ENCODE measurements at places on chromosomes 4 and X.

DNA sequence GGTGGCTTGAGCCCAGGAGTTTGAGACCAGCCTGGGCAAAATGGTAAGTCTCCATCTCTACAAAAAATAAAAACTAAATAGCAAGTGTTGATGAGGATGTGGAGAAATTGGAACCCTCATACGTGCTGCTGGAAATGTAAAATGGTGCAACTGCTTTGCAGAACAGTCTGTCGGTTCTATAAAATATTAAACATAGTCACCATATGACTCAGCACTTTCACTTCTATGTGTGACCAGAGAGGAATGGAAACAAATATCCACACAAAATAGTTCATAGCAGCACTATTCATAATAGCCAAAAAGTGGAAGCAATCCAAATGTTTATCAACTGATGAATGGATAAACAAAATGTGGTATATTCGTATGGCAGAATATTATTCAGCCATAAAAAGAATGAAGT, 60.8 kb upstream of the FMR1 start:
- DNase-seq: no peak

GRCh38 chr4:164318350-164318749, 435.6 kb upstream of the SMIM31 start:
- no peak for DNase-seq

DNA sequence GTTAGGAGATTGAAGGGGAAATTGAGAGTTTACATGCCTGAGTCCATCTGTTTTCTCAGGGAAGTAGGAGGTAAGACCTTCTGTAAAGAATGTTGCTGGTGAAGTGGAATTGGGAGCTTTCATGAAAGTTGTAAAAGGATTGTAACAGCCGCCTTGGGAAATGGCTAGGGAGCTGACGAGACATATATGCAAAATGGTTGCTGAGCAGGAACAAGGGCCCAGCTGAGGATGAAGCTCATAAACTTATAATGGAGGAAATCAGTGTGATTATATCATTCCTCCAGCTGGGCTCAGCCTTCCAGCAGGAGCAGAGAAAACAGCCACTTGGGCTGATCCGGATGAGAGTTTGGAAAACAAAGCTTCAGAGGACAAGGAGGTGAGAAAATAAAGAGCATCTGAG, 208.7 kb downstream of the MAPK10 start:
- no peak for DNase-seq

- no peak for DNase-seq
Observed at GRCh38 chr4:71785959-71786358, 2.1 kb upstream of the GC start.

DNA sequence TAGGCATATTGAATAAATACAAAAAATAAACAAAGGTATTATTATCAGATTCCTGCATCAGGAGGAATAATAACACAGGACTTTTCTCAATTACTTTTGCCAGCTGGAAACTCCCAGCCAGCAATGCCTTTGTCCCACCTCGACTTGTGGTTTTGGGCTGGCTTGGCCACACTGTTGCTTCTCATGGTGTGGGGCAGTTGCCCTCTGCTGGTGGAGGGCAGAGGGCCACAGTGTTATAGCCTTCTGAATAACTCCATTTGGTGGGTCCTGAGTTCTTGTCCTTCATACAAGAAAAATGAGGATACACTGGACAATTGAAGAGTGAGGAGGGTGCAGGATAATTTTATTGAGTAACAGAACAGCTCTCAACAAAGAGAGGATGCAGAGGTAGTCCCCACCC, 1206.0 kb upstream of the ADGRL3 start:
- DNase-seq: no peak

GRCh38 chr4:2406406-2406805, 12.0 kb downstream of the ZFYVE28 start:
- DNase-seq: no peak
